GM06990 (cell line): ENCODE measurements at places on chromosomes 12 and 14.

GRCh38 chr14:59870277-59871165 is at the start of gene RTN1:
TSS of gene RTN1 (minus strand) at chr14:59870776. CDS start at chr14:59870630, 146 bp downstream.
- DNase-seq: peak; percentile 24

- no peak for DNase-seq
Observed at GRCh38 chr12:103677905-103678304, 90.8 kb downstream of the STAB2 start.

GRCh38 chr12:79673354-79673753 is 17.4 kb downstream of the PAWR start:
- DNase-seq: peak; percentile 31

DNA sequence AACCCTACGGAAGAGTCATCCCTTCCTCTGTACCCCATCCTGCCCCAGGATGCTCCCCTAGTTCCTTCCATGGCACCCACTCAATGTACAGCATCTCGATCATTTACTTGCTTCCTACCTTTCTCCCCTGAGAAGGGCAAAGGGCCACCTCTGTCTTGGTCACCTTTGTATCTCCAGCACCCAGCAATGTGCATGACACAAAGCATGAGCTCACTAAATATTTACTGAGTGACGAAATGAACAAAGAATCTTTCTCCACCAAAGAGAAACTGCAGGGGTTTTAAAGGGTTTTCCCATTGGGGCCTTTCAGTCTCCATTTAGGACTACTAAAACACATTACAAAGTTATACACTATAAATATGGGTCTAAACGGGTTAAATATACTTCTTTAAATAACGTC is 30.6 kb downstream of the ATG14 start:
- no peak for DNase-seq

DNA sequence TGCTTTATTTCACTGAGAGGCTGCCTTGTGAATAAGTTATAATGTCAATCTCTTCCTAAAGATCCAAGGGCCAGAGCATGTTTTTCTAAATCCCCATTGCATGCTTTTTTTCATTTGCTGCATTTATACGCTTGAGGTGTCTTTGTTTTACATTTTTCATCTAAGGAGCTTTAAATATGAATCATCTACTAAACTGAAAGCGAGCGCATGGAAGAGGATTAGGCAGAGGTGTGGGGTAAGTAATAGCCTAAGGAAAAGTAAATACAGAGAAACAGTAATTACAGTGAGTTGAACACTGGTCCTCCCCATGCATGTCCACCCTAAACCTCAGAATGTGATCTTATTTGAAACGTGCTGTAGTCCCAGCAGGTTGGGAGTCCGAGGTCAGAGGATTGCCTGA is 76.4 kb upstream of the METAP2 start:
- DNase-seq: no peak

DNA sequence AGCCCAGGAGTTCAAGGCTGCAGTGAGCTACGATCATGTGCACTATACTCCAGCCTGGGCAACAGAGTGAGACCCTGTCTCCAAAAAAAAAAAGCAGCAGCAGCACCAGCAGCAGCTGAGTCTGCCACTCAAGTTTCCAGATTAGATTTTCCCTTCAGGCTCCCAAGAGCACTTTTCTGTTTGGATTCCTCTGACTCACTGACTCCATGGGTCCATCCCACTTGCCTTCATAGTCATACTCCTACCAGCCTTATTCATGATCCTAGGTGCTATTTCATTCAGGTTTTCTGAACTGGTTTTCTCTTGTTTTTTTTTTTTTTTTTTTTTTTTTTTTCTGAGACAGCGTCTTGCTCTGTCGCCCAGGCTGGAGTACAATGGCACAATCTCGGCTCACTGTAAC is 6.8 kb upstream of the TWF1 start:
- no peak for DNase-seq

DNA sequence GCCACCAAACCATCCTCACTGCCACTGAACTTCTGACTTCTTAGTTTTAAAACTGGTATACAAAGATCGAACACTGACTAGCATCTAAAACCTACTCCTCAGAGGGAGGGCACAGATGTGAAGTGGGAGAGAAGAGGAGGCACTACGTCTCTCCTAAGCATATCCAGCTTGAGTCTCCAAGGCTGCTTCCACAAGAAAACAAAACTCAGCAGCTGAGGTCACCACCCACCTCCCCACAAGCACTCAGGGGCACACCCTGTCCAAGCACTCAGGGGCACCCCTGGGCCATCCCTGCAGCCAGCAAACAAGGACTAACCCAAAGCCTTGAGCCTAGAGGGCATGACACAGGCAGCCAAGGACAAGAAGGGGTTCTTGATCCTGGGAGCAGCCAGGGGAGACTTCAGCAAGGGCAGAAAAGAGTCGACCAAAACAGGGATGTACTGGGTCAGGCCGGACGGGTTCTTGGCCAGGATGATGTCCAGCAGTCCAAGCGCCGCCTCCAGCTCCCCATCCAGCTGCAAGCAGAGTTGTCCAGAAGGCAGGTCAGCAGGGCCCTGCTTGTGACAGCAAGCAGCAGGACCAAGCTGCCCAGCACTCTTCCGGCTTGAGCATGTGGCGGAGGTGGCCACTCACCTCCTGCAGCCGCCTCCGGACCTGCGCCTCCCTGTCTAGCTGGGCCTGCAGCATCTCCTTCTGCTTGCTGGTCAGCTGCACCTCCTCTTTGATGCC is 34.8 kb downstream of the GCN1 start:
- DNase-seq: no peak

GRCh38 chr12:103596981-103597380 is 9.9 kb downstream of the STAB2 start:
- no peak for DNase-seq

DNA sequence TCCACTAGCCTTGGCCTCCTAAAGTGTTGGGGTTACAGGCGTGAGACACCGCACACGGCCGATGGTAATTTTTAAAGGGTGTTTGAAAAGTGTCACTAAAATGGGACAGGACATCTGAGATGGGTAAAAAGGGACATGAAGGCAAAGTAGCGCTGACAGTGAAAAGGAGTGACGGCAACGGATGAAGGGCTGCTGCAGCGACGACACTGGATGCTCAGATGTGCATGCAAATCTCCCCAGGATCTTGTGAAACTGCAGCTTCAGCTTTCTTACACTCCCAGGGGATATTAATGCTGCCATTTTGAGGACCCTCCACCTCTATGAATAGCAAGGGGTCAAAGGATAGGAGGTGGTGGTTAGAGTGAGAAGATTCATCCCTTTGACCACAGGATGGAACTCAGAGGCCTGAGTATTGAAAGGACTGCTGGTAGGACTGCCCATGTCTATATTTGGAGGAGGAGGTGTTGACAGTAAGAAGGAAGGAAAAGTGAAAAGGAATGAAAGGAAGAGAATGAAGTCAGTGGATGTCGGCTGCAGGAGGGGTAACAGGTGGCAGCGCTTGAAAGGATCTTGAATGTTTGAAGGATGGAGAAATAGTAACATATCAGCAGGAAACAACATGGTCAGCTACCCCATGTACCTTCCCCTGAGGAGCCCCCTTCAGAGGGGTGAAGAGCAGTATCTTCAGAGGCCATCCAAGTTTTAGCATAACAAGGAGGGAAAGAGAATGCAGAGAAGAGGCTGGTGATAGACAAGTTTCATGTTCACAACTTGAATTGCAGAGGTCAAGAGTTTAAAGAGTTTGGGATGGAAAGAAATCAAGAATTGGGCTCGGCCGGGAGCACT is 37.1 kb downstream of the CLIP1 start:
- no peak for DNase-seq
